Naive thymus-derived CD8-positive, alpha-beta T cell (primary cell): ENCODE measurements at places on chromosomes 13 and 19. TPM values are rescaled to one million over a fixed set of nuclear protein-coding genes. Genes with fewer than 3 reads are reported as not detected.

CEACAM16 gene
- not detected for total RNA-seq

GNA15 gene
- total RNA-seq: 0.36 TPM

DNA sequence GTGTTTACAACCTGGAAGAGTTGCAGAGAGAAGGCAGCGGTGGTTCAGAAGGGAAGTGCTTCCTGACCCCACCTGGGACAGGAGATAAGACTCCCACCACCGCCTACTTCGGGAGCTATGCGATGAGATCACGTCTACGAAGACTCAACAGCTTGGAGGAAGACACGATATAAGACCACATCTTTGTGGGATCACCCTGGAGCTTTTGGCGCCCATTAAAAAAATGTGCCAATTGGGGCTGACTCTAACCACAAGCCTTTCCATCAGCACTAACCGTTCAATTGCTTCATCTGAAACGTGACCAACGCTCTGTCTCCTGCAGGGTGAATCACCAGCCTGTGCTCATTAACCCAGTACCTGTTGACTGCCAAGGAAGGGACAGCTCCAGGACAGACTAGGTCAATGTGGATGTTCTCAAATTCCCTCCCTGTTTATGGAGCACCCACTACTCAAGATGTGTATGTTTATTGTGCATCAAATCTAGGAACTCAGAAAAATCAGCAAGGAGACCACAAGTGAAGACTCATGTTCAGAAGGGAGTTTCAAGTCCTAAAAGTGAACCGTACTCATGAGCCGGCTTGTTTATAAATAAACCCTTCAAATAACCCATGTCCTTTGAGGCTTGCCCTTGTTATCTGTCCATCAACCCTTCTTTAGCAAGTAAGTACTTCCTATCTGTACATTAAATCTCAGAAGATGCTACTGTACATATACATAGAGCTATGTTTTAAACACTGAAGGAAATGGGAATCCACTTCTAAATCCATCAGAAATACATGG lies 67.5 kb downstream of the LATS2 start:
- no peaks in the 10 kb centered on the region for H3K4me1 ChIP-seq
- peaks cover 2% of the 10 kb centered on the region for H3K27me3 ChIP-seq
- H3K4me3 ChIP-seq: no peak overlapping the region
- DNase-seq: no peak

GRCh38 chr13:50299546-50300249 lies 284.5 kb downstream of the KCNRG start:
- no peak overlapping the region for H3K4me3 ChIP-seq
- H3K27me3 ChIP-seq: peaks cover 14% of the 10 kb centered on the region
- H3K36me3 ChIP-seq: no peaks in the 10 kb centered on the region
- H3K27ac ChIP-seq: no peak overlapping the region
